Activated T-helper 1 cell treated with anti-CD3 and anti-CD28 coated beads, Interleukin-2, amount 50 U/mL, for 16 hours (primary cell): ENCODE measurements at places on chromosomes 5 and 9.

DNA sequence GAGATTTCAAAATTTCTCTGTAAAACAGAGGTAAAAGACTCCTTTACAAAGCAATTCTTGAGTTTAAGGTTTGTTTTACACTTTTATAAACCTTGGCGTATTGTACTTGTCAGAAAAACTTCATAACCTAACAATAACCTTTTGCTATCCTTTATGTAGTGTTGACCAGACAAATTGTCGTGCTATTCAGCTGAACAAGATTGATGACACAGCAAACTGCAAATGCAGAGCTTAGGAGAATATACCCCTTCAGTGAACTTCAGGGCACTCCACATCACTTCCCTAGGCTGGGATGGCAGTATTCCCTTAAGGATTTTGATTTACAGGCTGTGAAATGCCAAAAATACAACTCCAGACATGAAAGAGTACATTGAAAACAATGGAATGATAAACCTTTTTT, 89.2 kb upstream of the CDH18 start:
- DNase-seq, result no peak

- no peak for DNase-seq
These were observed 1417.0 kb upstream of the ACO1 start for GRCh38 chr9:30967476-30967875.

DNA sequence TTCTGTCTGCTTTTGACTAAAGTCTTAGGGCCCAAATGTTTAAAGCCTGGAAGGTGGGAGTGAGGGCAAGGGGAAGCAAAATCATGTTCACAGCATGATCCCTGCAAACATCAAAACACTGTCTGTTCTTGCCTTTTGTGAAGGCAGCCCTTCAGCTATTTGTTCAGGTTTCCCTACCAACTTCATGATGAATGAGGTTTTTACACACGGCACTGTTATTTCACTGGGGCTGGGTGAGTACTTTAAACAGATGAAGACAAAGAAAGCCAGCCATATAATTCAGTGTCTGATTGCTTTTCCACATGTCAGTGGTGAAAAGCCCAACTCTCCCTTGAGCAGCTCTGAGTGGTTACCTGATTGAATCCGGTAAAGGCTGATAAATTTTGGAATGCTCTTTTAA, 224.7 kb upstream of the GRAMD2B start:
- DNase-seq, result no peak

DNA sequence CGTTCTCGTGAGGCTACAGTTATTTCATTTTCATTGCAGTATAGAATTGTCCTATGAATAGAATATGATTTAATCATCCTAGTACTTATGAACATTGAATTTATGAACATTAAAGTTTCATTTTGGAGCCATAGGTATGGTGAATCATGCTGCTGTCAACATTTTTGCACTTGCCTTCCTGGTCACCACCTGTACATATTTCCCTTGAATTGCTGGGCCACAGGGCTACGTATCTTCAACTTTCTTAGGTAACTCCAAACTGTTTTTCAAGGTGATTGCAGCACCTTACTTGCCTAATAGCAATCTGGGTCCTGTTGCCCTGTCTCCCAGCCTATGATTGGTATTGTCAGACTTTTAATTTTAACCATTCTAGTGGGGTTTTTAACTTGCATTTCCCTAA, 6.5 kb upstream of the RNF145 start:
- DNase-seq, result no peak

DNA sequence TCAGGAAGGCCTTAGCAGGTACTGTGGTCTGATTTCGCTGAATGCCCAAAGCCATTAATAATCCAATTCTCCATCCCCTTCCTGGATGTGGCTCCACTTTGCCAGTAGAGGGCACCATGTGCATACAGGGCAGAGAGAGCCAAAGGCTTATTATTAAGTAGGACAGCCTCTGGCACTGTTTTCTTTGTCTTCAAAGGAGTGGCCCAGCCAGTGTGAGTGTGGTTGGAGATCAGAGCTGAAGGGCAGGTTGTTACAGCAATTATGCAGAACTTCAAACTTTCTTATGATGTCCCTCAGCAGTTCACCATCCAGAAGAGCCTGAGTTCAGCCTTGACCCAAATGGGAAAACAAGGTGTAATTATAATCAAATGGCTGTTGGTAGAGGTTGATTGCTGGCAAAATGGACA, 38.6 kb upstream of the CEMIP2 start:
- DNase-seq, result no peak
